CD4-positive, alpha-beta memory T cell (primary cell): ENCODE measurements at places on chromosomes 12 and 14. TPM values are rescaled to one million over a fixed set of nuclear protein-coding genes. Genes with fewer than 3 reads are reported as not detected.
A peak's percentile ranks its signal among the peaks of the same experiment; 100 is the strongest.

The IPO4 gene
- total RNA-seq = 30.2 TPM

The NDRG2 gene
- 31.9 TPM for total RNA-seq

The CLEC1B gene
- not detected for total RNA-seq

The MYO1H gene
- not detected for total RNA-seq

The ERP27 gene
- 11.5 TPM for total RNA-seq

The SERPINA10 gene
- not detected for total RNA-seq

DNA sequence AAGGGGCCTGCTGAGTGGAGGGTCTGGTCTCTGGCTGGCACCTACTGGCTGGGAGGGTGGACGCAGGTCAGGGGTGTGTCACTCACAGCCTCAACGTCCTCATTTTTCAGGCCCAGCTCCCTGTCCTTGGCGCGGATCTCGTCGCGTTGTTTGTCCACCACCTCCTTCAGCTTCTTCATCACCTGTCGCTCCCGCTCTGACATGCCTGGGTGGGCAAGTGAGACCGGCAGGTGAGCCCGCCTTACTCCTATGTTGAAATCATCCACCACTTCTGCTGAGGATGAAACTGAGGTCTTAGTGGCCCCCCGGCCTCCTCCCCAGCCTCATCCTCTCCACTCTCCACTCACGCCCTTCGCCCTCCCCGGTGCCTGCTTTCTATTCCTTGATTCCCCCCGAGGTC, 34.2 kb downstream of the RILPL1 start:
- H3K27ac ChIP-seq = no peak overlapping the region
- no peaks in the 10 kb centered on the region for H3K4me1 ChIP-seq
- H3K36me3 ChIP-seq = no peaks in the 10 kb centered on the region
- DNase-seq = no peak
- H3K27me3 ChIP-seq = no peaks in the 10 kb centered on the region
- H3K4me3 ChIP-seq = no peak overlapping the region

- H3K27ac ChIP-seq = peak overlapping the region; percentile 11
- DNase-seq = no peak
- H3K27me3 ChIP-seq = no peaks in the 10 kb centered on the region
- peaks cover 42% of the 10 kb centered on the region for H3K4me1 ChIP-seq
Measured at GRCh38 chr14:95478309-95478708, 38.1 kb downstream of the SYNE3 start.

GRCh38 chr14:81759541-81759940, 225.9 kb upstream of the SEL1L start:
- H3K27ac ChIP-seq = no peak overlapping the region
- no peak for DNase-seq
- no peaks in the 10 kb centered on the region for H3K36me3 ChIP-seq
- no peaks in the 10 kb centered on the region for H3K27me3 ChIP-seq

- H3K4me1 ChIP-seq = peaks cover 24% of the 10 kb centered on the region
- no peaks in the 10 kb centered on the region for H3K36me3 ChIP-seq
- no peaks in the 10 kb centered on the region for H3K27me3 ChIP-seq
- no peak overlapping the region for H3K4me3 ChIP-seq
- no peak overlapping the region for H3K27ac ChIP-seq
Measured at GRCh38 chr14:76948213-76948947, 80.1 kb downstream of the IRF2BPL start.

- no peaks in the 10 kb centered on the region for H3K36me3 ChIP-seq
Measured at GRCh38 chr12:100201604-100202423, 1.2 kb downstream of the ACTR6 start.

DNA sequence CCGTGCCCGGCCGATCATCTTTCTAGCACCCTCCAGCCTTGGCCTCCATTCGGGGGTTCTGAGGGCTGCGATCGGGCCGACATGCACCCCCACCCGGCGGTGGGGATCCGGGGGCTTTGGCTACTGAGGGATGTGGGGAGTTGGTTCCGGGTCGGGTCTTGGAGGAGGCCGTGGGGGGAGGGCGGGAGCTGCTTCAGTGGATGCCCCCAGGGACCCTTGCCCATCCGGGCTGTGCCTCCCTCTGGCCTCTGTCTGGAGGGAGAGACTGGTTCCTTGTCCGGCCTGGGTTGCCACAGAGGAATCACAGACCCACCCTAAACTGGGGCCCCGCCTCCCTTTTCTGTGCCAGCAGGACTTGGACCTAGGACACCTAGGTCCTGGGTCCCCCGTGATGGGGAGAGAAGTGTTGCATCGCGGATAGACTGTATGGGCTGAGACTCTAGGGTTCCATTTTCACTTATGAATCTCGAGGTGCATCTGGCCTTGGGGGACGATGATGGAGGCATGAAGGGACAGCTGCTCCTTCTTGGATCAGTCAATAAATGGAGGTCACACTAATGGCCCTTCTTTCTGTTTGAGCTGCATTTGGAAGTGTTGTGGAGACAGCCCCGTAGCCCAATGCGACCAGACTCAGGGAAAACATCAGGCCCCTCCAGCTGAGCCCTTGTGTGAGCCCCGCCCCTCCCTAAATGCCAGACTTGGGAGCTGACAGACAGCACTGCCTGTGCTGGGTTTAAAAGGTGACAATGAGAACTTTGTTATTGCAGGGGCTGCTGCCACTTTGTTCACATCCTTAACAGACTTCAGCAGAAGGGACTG, 577 bp downstream of the DTX3 start:
- peaks cover 7% of the 10 kb centered on the region for H3K36me3 ChIP-seq
- peak overlapping the region; percentile 24 for H3K27ac ChIP-seq
- H3K4me1 ChIP-seq = peaks cover 30% of the 10 kb centered on the region

GRCh38 chr12:116916714-116917114, 6.0 kb downstream of the FBXW8 start:
- DNase-seq = peak; percentile 10
- peaks cover 43% of the 10 kb centered on the region for H3K4me1 ChIP-seq
- H3K4me3 ChIP-seq = no peak overlapping the region
- no peaks in the 10 kb centered on the region for H3K27me3 ChIP-seq
- no peaks in the 10 kb centered on the region for H3K36me3 ChIP-seq
- no peak overlapping the region for H3K27ac ChIP-seq

- H3K4me1 ChIP-seq = no peaks in the 10 kb centered on the region
- no peak overlapping the region for H3K4me3 ChIP-seq
- no peak for DNase-seq
- no peak overlapping the region for H3K27ac ChIP-seq
- H3K36me3 ChIP-seq = no peaks in the 10 kb centered on the region
- H3K27me3 ChIP-seq = no peaks in the 10 kb centered on the region
Measured at GRCh38 chr12:91009319-91009950, 4.7 kb upstream of the EPYC start.

- H3K4me3 ChIP-seq = no peak overlapping the region
- peaks cover 92% of the 10 kb centered on the region for H3K4me1 ChIP-seq
- peaks cover 29% of the 10 kb centered on the region for H3K36me3 ChIP-seq
- no peaks in the 10 kb centered on the region for H3K27me3 ChIP-seq
- no peak overlapping the region for H3K27ac ChIP-seq
Measured at GRCh38 chr14:91361233-91361811, 56.3 kb downstream of the CCDC88C start.

DNA sequence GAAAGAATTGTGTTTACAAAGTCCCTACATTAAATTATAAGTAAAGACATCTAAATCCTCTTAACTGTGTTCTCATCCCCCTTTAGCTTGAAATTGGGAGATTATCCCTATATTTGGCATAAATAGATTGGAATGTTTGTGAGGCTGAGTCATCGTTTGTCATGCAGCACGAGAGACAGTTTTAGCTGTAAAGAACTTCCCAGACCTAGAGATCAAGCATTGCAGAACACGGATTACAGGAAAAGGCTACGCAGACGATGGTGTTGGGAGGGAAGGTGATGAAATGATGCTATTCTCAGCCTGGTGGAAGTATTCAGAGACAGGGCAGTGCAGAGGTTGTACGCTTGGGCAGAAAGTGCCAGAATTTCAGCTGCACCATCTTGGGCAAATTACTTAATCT, 93.8 kb downstream of the PTPRB start:
- no peaks in the 10 kb centered on the region for H3K36me3 ChIP-seq
- DNase-seq = no peak
- H3K27ac ChIP-seq = no peak overlapping the region
- H3K27me3 ChIP-seq = no peaks in the 10 kb centered on the region
- no peaks in the 10 kb centered on the region for H3K4me1 ChIP-seq

GRCh38 chr12:42590330-42590934, 886 bp upstream of the PRICKLE1 start:
- no peak overlapping the region for H3K4me3 ChIP-seq
- no peak for DNase-seq
- peaks cover 10% of the 10 kb centered on the region for H3K27me3 ChIP-seq

DNA sequence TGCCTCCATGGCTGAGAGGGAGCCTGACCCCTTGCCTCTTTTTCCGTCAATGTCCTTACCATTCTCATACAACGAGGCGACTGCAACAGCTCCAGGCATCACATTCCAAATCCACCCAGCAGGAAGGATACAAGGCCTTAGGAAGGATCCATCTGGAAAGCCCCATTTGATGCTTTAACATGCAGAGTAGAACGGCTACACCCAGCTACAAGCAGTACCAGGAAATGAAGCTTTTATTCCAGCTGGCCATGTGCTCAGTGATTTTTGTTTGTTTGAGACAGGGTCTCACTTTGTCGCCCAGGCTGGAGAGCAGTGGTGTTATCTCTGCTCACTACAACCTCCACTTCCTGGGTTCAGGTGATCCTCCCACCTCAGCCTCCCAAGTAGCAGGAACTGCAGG, 124.8 kb downstream of the TMEM132D start:
- H3K36me3 ChIP-seq = no peaks in the 10 kb centered on the region
- no peak for DNase-seq
- no peaks in the 10 kb centered on the region for H3K4me1 ChIP-seq
- no peak overlapping the region for H3K4me3 ChIP-seq
- H3K27ac ChIP-seq = no peak overlapping the region

GRCh38 chr14:93207468-93208308, 632 bp downstream of the UBR7 start:
- H3K27me3 ChIP-seq = no peaks in the 10 kb centered on the region
- H3K36me3 ChIP-seq = peaks cover 13% of the 10 kb centered on the region
- H3K27ac ChIP-seq = peak overlapping the region; percentile 77
- H3K4me3 ChIP-seq = peak overlapping the region; percentile 73

GRCh38 chr12:30661210-30661609, 34.5 kb downstream of the IPO8 start:
- H3K27ac ChIP-seq = no peak overlapping the region
- DNase-seq = no peak
- no peaks in the 10 kb centered on the region for H3K4me1 ChIP-seq
- peaks cover 6% of the 10 kb centered on the region for H3K36me3 ChIP-seq
- no peaks in the 10 kb centered on the region for H3K27me3 ChIP-seq

DNA sequence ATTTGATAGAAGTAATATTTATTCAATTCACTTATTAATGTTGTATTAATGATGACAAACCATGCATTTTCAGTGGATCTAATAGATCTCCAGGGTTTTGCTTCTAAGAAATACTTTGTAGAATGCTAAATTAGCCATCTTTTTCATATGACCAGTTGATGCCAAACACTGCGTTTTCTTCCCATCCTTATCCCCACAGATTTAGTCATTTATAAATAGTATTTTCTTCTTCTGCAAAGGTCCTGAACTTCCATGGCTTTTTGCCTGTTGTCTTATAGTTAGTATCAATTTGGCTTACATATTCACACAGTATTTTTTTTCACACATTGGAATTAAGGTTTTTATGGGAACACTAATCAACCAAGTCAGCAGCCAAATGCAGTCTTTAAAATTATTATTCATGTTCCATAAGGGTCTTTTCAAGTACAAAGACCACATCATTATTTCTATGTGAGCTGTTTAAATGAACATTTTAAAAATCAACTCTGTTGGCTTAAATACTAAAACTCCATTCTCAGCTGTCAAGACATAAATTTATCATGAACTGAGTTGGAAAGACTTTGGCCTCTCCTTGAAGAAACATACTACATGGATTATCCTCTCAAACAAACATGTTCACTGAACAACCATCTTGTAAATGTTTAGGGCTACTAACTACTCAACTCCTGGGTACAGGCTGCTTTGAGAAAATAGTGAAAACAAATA, 1278.4 kb upstream of the FLRT2 start:
- no peak for DNase-seq
- H3K4me1 ChIP-seq = no peaks in the 10 kb centered on the region
- H3K27ac ChIP-seq = no peak overlapping the region
- H3K36me3 ChIP-seq = no peaks in the 10 kb centered on the region
- no peak overlapping the region for H3K4me3 ChIP-seq

DNA sequence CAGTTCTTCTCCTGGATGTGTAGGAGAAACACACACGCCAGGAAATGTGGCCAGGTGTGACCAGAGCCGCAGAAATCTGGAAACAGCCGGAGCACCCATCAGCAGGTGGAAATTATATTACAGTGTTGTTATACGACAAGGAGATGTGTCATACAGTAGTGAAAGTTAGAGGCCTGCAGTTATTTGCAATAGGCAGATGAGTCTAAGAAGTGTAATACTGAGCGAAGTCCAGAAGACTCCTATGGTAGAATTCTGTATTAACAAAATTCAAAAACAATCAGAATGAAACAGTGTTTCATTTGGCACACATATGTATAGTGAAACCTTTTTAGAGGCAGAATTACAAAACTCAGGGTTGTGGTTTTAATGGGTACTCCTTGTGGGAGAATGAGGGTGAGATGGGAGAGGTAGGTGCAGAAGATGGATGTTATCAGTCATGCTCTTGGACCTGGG, 39.3 kb upstream of the AMN start:
- H3K27ac ChIP-seq = no peak overlapping the region
- no peaks in the 10 kb centered on the region for H3K27me3 ChIP-seq
- peaks cover 29% of the 10 kb centered on the region for H3K36me3 ChIP-seq
- no peak for DNase-seq

DNA sequence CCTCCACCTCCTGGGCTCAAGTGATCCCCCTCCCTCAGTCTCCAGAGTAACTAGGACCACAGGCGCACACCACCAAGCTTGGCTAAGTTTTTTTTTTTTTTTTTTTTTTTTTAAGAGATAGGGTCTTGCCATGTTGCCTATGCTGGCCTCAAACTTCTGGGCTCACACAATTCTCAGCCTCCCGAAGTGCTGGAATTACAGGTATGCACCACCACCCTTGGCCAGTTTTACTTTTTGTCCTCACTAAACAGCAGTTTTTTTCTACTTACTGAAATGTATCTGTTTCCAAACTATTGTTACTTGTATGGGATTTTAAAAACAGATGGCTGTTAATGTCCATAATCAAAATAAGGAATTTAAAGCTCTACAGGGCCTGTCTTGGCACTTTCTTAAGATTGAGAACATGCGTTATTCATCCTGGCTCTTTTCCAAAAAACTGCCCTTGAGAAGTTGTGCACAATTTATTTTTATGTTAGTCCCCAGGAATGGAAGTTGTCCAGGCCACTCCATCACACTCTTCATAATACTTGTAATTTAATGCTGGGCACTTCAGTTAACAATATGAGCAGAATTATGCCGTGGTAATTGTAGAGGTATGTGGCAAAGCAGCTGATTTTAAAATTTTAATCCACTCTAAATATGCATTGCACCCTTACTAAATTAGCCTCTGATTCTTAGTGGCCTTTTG, 51.9 kb upstream of the REP15 start:
- H3K4me3 ChIP-seq = no peak overlapping the region
- H3K27me3 ChIP-seq = no peaks in the 10 kb centered on the region
- H3K27ac ChIP-seq = no peak overlapping the region
- DNase-seq = no peak
- no peaks in the 10 kb centered on the region for H3K36me3 ChIP-seq
- no peaks in the 10 kb centered on the region for H3K4me1 ChIP-seq
